Fibroblast of the aortic adventitia (primary cell): ENCODE measurements at places on chromosomes 3 and 15. TPM values are rescaled to one million over a fixed set of nuclear protein-coding genes. Genes with fewer than 3 reads are reported as not detected.

- DNase-seq: no peak
These were observed 103.8 kb downstream of the LINGO1 start for GRCh38 chr15:77528968-77529319.

DNAH12 gene
- 0.09 and 0.25 TPM in 2 replicates for total RNA-seq

- no peak for DNase-seq
These were observed 72.1 kb upstream of the ATP2B2 start for GRCh38 chr3:10577486-10577885.

- DNase-seq: peak; percentile 27
These were observed 13.3 kb upstream of the PTX3 start for GRCh38 chr3:157423337-157423736.

DNA sequence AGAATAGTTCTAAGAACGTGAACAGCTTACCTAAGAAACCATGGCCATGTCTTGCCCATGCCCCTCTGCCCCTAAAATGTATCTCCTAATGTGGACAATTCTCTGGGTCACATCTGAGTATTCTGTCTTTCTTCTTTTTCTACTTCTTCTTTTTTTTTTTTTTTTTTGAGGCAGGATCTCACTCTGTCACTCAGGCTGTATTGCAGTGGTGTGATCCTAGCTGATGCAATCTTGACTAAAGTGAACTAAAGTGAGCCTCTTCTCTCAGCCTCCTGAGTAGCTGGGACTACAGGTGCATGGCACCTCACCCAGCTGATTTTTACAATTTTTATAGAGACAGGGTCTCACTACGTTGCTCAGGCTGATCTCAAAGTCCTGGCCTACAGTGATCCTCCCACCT, 204.8 kb upstream of the ZPLD1 start:
- DNase-seq: no peak

DNA sequence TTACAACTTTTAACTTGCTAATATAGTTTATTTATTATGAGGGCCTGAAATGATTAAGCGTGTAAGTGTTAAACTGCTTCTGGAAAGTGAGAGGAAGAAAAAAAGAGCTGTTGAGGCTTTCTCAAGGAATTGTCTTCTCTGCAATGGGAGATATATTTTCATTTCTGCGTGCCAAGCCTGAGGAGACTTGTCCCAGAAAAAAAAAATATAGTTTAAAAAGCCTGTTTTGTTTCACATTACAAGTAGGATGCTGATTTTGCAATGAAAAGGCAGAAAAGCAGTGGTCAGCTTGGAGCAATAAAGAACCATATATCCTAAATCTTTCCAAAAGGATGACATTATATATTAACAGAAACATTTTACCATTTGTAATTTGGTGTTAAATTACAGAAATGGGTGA, 115.5 kb downstream of the GMNC start:
- DNase-seq: peak; percentile 26

DNA sequence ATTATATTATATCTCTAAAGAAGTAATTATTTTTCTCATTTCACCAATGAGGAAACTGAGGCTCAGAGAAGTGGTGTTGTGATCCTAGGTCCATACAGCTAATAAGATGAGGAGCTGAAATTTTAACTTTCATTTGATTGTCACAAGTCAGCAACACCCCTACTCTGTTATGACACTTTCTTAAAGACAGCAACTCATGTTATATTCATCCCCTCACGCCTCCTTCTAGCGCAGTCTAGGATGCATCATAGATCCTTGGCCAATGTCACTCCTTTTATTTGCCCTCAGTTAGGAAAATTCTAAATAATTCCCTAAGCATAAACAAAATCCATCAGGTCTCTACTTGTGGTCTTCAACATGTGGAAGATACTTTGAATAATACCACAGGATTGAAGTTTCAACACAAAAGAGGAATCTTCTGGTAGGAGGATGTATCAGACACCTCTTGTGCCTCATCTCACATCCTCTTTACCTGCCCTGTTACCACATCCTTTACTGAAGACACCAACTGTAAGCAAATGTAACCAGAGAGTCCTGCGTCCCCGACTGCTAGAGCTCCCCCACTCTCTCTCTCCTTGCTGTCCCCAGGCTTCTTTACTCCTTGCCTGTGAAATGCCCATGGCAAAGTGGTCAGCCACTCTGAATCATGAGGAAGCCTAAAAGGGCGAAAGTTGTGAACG, 53.7 kb downstream of the TRIM42 start:
- no peak for DNase-seq

DNA sequence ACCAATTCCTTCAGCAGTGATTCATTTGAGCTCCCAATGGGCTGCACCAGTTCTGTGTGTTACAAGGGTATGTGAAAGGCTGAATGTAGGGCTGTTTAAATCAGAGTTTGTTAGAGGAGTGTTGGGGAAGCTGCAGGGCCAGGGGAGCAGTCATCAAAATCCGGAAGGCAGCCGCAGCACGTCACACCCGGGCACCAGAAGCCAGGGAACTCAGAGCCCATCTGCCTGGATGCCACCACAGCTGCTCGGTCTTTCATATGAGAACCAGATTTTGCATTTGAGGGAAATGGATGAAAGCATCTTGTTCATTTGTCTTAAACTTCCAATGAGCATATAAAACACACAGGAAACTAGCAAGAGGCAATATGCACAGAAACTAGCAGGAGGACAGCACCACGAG, 24.2 kb upstream of the NEO1 start:
- DNase-seq: no peak

GRCh38 chr15:82710208-82710555, 507 bp upstream of the AP3B2 start:
- no peak for DNase-seq

GRCh38 chr3:32132121-32132520, 25.7 kb downstream of the GPD1L start:
- DNase-seq: no peak

FBXO22 gene
- total RNA-seq: 23.8 and 32.7 TPM in 2 replicates

NME9 gene
- 0.18 TPM in 1 of 2 replicates, not detected in the other for total RNA-seq

GRCh38 chr3:117722856-117723255, 1013.3 kb downstream of the TUSC7 start:
- DNase-seq: no peak

DNA sequence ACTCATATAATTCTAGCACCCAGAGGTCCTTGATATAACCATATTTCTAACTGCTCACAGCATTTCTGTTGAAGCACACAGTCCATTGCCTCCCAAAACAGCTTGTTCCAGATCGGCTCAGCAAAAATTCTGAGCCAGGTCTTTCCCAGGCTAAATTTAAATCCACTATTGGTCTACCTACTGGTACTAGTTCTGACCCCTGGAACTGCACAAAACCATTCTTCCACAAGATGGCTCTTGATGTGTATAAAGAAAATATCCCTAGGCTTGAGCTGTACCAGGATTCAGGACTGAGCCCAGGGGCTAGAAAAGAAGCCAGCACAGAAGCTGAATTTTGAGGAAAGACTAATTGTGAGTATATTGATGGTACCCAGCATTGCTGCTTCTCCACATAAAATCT, 75.4 kb upstream of the ABHD17C start:
- peak; percentile 76 for DNase-seq

CRYGS gene
- 1.3 TPM in 1 of 2 replicates, not detected in the other for total RNA-seq

GRCh38 chr15:89673165-89673512, 6.0 kb downstream of the PLIN1 start:
- DNase-seq: no peak

DNA sequence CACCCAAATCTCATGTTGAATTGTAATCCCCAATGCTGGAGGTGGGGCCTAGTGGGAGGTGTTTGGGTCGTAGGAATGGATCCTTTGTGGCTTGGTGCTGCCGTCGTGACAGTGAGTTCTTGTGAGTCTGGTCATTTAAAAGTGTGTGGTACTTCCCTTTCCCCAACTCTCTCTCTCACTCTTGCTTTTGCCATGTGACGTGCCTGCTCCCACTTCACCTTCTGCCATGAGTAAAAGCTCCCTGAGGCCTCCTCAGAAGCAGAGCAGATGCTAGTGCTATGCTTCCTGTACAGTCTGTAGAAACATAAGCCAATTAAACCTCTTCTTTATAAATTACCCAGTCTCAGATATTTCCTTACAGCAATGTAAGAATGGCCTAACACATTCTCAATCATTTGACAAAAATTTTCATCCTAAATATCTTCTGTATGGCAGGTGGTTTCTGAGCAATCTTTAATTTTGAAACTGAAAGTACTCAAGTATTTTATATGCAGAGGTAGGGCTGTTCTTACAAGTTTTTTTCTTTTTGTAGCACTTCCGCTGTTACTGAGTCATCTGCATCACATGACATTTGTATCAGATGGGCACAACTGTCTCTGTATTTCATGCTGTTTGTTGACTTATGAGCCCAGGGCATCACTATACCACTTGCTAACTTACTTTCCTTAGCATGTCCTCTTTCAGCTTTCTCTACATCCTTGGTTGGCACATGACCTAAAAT, 8.8 kb downstream of the RPL39L start:
- DNase-seq: peak; percentile 79
